ENCODE measurements at places on chromosomes 2 and 18.

- no peak for DNase-seq
Measured at GRCh38 chr18:24000613-24001490, 13.7 kb upstream of the TTC39C start.

DNA sequence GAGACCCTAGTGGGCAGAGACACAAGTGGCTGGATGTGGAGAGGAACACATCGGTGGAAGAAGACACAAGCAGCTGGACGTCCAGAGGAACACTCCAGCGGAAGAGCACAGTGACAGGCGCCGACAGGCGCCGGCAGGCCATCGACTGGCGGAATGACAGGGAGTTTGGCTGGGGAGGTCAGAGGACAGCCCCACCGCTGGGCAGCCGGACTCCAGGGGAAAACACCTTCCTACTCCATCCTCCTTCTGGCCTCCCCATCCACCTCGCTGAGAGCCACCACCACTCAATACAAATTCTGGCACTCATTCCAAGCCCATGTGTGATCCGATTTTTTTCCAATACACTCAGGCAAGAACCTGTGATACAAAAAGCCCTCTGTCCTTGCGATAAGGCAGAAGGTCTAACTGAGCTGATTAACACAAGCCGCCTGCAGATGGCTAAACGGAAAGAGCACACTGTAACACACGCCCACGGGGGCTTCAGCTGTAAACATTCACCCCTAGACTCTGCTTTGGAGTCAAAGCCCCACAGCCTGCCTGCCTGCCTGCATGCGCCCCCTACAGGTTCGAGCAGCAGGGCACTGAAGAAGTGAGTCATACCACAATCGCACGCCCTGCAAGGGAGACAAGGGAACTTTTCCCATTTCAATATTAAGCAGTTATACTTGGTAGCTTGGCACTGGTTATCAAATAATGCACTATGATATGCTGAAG, 50.2 kb upstream of the LRP1B start:
- no peak for DNase-seq

DNA sequence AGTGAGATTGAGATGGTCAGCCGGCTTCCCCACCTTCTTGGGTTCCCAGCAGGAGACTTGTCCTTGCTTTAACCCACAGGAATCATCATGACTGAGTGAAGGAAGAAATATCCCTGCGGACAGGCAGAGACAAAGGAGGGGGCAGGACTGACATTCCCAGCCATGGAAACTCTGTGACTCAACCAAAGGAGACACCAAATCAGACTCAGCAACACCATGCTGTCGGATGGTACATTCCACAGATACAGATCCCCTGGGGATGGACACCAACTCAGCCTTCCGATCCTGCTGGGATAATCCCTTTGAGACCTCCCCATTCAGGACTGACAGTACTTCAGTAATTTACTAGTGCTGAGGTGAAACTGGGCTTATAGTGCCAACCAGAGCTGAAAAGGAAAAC, 518.3 kb downstream of the XIRP2 start:
- DNase-seq = no peak

- DNase-seq = no peak
Measured at GRCh38 chr18:39746201-39746600, 2180.6 kb upstream of the CELF4 start.

- no peak for DNase-seq
Measured at GRCh38 chr2:46076251-46076650, 221.0 kb upstream of the EPAS1 start.

Data from NCI-H526 treated with DMSO at 0.1 percent for 48 hours (cell line).